ENCODE measurements at places on chromosomes 2 and 18.

DNA sequence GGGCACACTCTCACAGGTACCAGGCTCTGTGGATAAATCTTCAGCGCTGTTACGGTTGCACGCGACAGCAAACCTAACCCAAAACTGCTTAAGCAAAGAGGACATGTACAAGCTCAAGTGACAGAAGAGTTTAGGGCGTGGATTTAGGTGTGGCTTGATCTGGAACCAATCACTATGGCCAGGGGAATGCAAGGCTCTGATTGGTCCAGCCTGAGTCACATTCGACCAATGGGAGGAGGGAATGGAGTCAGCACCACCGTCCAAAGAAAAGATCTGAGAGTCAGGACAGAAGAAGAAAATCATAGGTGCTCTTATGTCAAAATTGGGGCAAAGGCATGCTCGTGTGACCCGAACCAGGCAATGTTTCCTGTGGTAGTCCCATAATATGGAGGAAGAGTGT, 139.0 kb downstream of the TRIM43 start:
- DNase-seq, result no peak

DNA sequence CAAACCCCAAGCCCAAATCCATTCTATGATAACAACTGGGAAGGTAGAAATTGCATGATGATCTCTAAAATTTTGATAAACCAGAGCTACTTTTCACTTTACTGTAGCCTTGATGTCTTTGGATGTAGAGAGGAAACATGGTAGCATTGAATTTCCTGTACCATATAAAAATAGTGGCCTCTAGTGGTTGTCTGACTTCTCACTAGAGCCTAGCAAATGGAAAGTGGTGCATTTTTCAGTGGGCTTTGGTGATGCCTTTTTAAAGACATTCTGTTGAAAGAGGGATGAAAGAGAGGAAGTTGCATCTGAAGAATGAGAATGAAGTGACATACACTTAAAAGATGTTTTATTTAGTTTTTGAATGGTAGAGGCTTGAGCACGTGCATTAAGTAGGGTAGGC, 662.2 kb downstream of the XIRP2 start:
- no peak for DNase-seq

GRCh38 chr2:195824478-195824877, 167.5 kb downstream of the SLC39A10 start:
- DNase-seq, result no peak

- no peak for DNase-seq
These were observed 2146.1 kb upstream of the CELF4 start for GRCh38 chr18:39711701-39712100.

GRCh38 chr2:174312581-174313234, 22.0 kb upstream of the SP9 start:
- DNase-seq, result no peak

GRCh38 chr2:10028988-10029874, 14.1 kb upstream of the KLF11 start:
- DNase-seq, result no peak

GRCh38 chr2:149486664-149487063, 100.9 kb downstream of the MMADHC start:
- no peak for DNase-seq

GRCh38 chr2:1626271-1626681, 118.0 kb downstream of the PXDN start:
- no peak for DNase-seq

DNA sequence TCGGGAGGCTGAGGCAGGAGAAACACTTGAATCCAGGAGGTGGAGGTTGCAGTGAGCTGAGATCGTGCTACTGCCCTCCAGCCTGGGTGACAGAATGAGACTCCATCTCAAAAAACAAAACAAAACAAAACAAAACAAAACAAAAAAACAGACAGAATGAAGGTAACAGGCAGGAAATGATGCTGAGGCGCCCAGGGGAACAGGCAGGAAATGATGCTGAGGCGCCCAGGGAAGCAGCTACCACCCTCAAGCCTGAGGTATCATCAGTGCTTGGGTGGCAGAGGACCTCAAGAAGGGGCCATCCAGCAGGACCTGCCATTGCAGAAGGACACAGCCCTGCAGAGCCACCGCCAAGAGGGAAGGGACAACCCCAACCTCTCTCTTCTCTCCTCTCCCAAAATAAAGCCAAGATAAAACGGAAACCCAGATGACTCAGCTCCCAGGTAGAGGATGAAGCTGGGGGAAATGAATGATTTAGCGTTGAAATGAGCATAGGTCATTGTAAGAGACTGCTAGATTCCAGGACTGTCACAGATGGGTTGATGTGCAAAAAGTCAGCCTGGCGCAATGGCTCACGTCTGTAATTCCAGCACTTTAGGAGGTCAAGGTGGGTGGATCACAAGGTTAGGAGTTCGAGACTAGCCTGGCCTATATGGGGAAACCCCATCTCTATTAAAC, 19.3 kb downstream of the SOWAHC start:
- DNase-seq, result no peak

DNA sequence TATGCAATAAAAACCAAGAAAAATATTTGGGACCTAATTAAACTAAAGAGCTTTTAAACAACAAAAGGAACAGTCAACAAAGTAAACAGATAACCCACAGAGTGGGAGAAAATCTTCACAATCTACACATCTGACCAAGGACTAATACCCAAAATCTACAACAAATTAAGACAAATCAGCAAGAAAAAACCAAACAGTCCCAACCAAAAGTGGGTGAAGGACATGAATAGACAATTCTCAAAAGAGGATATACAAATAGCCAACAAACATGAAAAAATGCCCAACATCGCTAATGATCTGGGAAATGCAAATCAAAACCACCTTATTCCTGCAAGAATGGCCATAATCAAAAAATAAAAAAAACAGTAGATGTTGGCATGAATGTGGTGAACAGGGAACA, 250.1 kb downstream of the C1D start:
- no peak for DNase-seq

DNA sequence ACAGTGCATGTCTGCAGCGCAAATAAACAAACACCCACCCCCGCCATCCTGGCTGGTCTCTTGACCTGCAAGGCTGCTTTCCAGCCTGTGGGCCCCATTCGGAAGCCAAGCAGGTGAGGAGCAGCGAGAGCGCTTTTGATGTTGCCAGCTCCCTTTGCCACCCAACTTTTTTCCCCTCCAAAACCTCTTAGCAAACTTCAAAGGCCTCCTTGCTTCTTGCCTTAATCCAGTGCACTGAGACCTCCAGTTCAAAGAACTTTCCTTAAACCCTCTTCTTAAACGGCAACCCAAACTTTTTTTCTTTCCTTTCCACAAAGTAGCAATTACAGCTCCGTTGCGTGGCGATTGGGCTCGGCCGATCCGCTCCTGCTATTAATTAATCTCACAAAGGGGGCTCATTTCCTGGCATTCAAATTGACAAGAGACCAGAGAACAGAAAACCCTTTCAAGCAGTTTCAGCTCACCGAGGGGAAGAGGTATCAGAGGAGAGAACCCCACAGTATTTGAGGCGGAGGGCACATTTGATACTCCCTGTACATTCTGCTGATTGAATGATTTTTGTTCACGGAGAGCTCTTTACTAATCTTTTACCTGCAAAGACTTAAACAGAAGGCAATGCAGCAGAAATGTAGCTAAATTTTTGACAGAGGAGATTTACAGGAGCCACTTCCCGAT, 531.4 kb downstream of the TMEM182 start:
- no peak for DNase-seq

GRCh38 chr18:48230467-48231113, 178.6 kb downstream of the ZBTB7C start:
- no peak for DNase-seq

All from activated CD8-positive, alpha-beta memory T cell treated with anti-CD3 and anti-CD28 coated beads for 1 hour (primary cell).